ENCODE measurements at places on chromosomes 5 and 9. TPM values are rescaled to one million over a fixed set of nuclear protein-coding genes. Genes with fewer than 3 reads are reported as not detected.

- no peak for DNase-seq
- H3K27me3 ChIP-seq, result no peaks in the 10 kb centered on the region
These were observed 317.2 kb downstream of the DEPDC1B start for GRCh38 chr5:60382716-60383115.

- H3K27me3 ChIP-seq, result no peaks in the 10 kb centered on the region
- H3K4me3 ChIP-seq, result no peak overlapping the region
- H3K27ac ChIP-seq, result no peak overlapping the region
These were observed 81.3 kb upstream of the DPYSL3 start for GRCh38 chr5:147591120-147591519.

ZNF462 gene
- total RNA-seq, result 25.8 TPM

DNA sequence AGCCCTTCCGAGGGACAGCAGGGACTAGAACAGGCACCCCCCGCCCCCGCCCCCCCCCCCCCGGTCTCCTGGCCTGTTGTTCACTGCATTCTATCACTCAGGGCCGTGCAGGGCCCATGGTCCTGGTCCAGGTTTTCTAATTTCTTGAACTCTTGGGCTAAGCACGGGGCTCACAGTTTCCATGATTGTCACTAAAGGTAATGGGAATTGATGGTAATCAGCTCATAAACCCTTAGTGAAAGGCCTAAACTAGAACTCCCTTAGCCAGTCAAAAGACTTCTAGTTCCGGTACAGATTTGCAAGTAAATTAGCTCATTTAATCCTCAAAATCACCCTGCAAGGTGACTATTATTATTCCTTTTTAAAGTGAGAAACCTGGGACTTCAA lies 14.7 kb upstream of the PWWP2A start:
- H3K27me3 ChIP-seq, result no peaks in the 10 kb centered on the region
- no peaks in the 10 kb centered on the region for H3K36me3 ChIP-seq
- no peak overlapping the region for H3K27ac ChIP-seq
- H3K4me1 ChIP-seq, result peaks cover 10% of the 10 kb centered on the region
- no peak overlapping the region for H3K4me3 ChIP-seq

OBP2B gene
- total RNA-seq, result not detected

- no peak overlapping the region for H3K27ac ChIP-seq
- H3K4me3 ChIP-seq, result no peak overlapping the region
- DNase-seq, result no peak
- H3K27me3 ChIP-seq, result no peaks in the 10 kb centered on the region
These were observed 82.6 kb downstream of the ADRB2 start for GRCh38 chr5:148909040-148909439.

- DNase-seq, result no peak
- peak within 1 kb of the TSS; percentile 72 for H3K4me3 ChIP-seq
- H3K27ac ChIP-seq, result peak within 1 kb of the TSS; percentile 68
- peaks cover 4% of the 10 kb centered on the region for H3K27me3 ChIP-seq
These were observed at the start of gene SPACA9 for GRCh38 chr9:132878695-132879456. TSS of gene SPACA9 (plus strand) at chr9:132878898. CDS start at chr9:132883948, 5,050 bp downstream.

DNA sequence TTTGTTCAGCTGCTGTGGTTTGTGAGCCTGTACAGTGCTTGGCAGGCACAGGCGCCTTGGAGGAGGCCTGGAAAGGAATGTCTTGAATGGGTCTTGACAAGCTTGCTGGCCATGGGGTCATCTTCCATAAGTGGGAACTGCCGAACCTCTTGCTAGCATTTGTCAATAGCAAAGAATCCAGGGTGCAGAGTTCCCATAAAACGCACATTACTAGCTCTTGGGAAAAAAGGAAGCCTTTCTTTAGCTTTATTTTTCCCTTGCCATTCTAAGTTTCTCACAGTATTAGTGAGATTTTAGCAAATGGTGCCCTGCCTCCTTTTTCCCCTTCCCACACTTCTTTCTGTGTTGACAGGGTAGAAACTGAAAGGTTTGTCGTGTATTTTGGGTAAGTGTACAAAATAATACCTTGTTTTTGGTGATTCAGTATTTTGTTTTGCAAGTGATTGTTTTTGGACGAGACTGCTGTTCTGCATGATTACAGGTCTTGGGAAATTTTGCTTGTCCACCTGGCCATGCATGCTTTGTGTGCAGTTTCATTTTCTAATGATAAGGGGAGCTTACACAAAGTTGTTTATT lies 82.0 kb downstream of the ADGRV1 start:
- H3K27ac ChIP-seq, result no peak overlapping the region
- no peak for DNase-seq
- peaks cover 9% of the 10 kb centered on the region for H3K4me1 ChIP-seq
- no peaks in the 10 kb centered on the region for H3K27me3 ChIP-seq

DNA sequence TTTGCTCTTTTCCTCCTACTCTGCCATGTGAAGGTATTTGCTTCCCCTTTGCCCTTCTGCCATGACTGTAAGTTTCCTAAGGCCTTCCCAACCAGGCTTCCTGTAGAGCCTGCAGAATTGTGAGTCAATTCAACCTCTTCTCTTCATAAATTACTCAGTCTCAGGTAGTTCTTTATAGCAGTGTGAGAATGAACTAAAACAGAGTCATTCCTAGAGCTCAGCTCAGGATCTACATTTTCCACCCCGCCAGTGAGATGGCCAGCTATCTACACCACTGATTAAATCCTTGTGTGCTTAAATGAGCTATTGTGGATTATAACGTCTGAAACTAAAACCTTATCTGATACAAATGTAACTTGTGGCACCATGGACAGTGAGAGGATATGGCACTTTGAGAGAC lies 55.0 kb downstream of the FRMD3 start:
- no peaks in the 10 kb centered on the region for H3K27me3 ChIP-seq
- H3K4me3 ChIP-seq, result no peak overlapping the region
- H3K27ac ChIP-seq, result peak overlapping the region; percentile 3

DNA sequence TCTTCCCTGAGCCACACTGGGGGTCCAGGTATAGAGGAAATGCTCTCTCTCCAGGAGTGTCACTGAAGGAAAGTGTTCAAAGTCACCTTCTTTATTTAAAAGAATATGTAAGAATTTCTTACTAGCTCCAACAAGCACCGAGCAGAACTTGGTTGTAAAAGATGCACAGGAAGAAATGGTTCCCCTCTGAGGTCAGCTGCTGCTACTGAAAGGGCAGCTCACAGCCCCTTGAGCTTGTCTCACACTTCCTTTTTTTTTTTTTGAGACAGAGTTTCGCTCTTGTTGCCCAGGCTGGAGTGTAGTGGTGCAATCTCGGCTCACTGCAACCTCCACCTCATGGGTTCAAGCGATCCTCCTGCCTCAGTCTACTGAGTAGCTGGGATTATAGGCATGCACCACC lies 77.2 kb downstream of the PRRT1B start:
- H3K4me3 ChIP-seq, result no peak overlapping the region
- peaks cover 17% of the 10 kb centered on the region for H3K4me1 ChIP-seq
- no peak for DNase-seq
- no peak overlapping the region for H3K27ac ChIP-seq
- no peaks in the 10 kb centered on the region for H3K27me3 ChIP-seq

DRD1 gene
- 0.35 TPM for total RNA-seq

DNA sequence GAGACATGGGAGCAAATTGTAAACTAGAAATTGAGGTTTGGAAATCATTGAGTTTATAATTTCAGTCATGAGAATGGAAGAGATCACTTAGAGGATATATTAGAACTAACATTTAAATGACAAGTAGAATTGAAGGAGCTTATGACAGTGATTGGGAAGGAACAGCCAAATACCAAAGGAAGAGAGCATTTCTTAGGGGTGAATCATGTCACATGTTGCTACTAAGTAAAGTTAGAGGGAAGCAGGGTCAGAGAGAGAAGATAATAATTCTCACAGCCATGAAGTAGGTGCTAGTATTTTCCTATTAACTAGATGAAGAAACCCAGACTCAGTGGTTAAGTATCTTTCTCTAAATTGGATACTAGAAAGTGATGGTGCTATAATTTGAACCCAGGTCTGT lies 59.3 kb downstream of the COMMD10 start:
- no peak overlapping the region for H3K4me3 ChIP-seq
- DNase-seq, result no peak
- no peaks in the 10 kb centered on the region for H3K4me1 ChIP-seq
- H3K36me3 ChIP-seq, result no peaks in the 10 kb centered on the region
- no peaks in the 10 kb centered on the region for H3K27me3 ChIP-seq

DNA sequence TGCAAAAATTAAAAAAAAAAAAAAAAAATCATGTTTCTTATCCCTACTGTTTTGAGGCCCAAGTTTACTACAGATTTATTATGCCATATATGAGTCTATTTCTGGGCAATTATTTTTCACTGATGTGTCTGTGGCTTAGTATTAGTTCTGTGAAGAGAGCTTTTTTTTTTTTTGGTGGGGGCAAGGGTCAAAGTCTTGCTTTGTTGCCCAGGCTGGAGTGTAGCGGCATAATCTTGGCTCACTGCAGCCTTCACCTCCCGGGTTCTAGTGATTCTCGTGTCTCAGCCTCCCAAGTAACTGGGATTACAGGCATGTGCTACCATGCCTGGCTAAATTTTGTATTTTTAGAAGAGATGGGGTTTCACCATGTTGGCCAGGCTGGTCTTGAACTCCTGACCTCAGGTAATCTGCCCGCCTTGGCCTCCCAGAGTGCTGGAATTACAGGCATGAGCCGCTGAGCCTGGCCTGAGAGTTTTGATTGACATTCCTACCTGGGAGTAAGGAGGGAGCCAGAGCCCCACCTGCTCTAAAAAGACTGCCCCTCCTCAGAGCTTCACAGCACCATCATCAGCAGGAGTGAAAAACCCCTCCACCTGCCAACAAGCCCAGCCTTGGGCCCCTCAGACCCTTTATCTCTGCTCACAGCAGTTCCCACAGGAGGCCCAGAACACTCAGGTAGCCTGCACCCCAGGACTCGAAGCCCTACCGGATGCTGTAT lies 36.1 kb upstream of the JADE2 start:
- H3K27me3 ChIP-seq, result no peaks in the 10 kb centered on the region
- no peak overlapping the region for H3K4me3 ChIP-seq
- peak; percentile 33 for DNase-seq
- no peaks in the 10 kb centered on the region for H3K4me1 ChIP-seq
- H3K27ac ChIP-seq, result no peak overlapping the region

GRCh38 chr9:68825762-68826472 lies 120.9 kb downstream of the PIP5K1B start:
- DNase-seq, result no peak
- no peaks in the 10 kb centered on the region for H3K4me1 ChIP-seq
- H3K4me3 ChIP-seq, result no peak overlapping the region
- no peaks in the 10 kb centered on the region for H3K36me3 ChIP-seq
- H3K27me3 ChIP-seq, result no peaks in the 10 kb centered on the region

DNA sequence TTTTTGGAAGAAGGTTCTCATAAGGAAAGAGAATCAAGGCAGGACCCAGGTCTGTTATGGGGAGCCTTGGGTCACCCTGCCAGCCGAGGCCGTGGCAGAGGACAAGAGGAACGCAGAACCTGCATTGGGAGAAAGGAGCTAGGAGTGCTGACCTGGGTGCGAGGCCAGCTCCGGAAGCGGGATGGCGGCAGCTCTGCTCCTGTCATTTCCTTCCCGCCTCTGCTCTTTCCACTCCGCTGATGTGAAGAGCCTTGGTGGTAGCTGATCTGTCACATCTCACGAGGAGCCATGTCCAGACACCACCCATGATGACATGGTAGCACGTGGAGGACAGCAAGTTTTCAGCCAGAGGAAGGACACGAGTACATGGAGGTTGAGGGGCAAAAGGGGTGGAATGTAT lies 109.5 kb upstream of the COL5A1 start:
- peaks cover 4% of the 10 kb centered on the region for H3K36me3 ChIP-seq
- H3K4me3 ChIP-seq, result no peak overlapping the region
- H3K4me1 ChIP-seq, result peaks cover 31% of the 10 kb centered on the region
- H3K27ac ChIP-seq, result no peak overlapping the region
- no peaks in the 10 kb centered on the region for H3K27me3 ChIP-seq

CCL28 gene
- total RNA-seq, result 0.10 TPM

PLPP7 gene
- total RNA-seq, result 1.1 TPM

GRCh38 chr9:14985419-14985818 lies 75.2 kb upstream of the FREM1 start:
- H3K4me1 ChIP-seq, result no peaks in the 10 kb centered on the region
- no peaks in the 10 kb centered on the region for H3K27me3 ChIP-seq
- H3K36me3 ChIP-seq, result no peaks in the 10 kb centered on the region
- no peak overlapping the region for H3K27ac ChIP-seq

- H3K4me1 ChIP-seq, result peaks cover 45% of the 10 kb centered on the region
- H3K4me3 ChIP-seq, result peak within 1 kb of the TSS; percentile 85
- H3K27me3 ChIP-seq, result no peaks in the 10 kb centered on the region
- peak; percentile 94 for DNase-seq
- peak within 1 kb of the TSS; percentile 95 for H3K27ac ChIP-seq
- H3K36me3 ChIP-seq, result peaks cover 2% of the 10 kb centered on the region
These were observed at the start of gene TJP2 for GRCh38 chr9:69173891-69174615. TSS of gene TJP2 (plus strand) at chr9:69174277. CDS start at chr9:69174373, 96 bp downstream.

- DNase-seq, result no peak
- no peaks in the 10 kb centered on the region for H3K36me3 ChIP-seq
- H3K27ac ChIP-seq, result no peak overlapping the region
- H3K27me3 ChIP-seq, result no peaks in the 10 kb centered on the region
- H3K4me3 ChIP-seq, result no peak overlapping the region
These were observed 295.2 kb downstream of the BRINP1 start for GRCh38 chr9:119074017-119074416.

DNA sequence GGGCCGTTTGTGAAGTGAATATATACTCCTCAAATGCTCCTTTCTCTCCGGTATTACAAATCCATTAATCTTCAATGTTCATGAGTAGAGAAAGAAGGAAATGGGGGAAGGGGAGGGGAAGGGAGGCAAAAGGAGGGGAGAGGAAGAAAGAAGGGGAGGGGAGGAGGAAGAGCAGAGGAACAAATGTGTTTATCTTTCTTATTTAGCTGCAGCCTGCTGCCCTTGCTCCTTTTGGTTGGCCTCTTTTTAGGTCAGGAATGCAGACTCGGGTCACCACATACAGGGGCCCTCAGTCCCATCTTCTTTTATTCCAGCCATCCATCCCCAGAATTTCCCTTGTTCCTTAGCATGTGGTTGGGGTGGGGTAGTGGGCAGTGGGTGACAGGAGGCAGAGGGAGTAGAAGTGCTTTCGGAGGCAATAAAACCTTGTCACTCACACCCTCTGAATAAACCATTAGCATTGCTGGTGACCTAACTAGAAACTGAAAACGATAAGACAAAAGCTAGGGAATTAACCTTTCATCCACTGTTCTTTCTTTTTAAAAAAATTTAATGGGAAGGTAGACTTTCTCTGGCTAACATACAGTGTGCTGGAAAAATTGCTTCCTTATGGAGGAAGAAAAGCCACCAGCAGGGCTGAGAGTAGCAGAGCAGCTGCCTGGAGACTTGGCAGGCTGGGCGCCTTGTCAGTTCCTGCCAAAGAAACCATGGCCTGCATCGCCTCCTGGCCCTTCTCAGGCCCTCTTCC lies 16.8 kb upstream of the PRLR start:
- no peaks in the 10 kb centered on the region for H3K36me3 ChIP-seq
- peaks cover 19% of the 10 kb centered on the region for H3K4me1 ChIP-seq
- peaks cover 18% of the 10 kb centered on the region for H3K27me3 ChIP-seq
- no peak for DNase-seq
- H3K27ac ChIP-seq, result no peak overlapping the region

- DNase-seq, result no peak
- no peak overlapping the region for H3K27ac ChIP-seq
- H3K36me3 ChIP-seq, result peaks cover 8% of the 10 kb centered on the region
- no peak overlapping the region for H3K4me3 ChIP-seq
- no peaks in the 10 kb centered on the region for H3K4me1 ChIP-seq
These were observed 682.0 kb downstream of the MTRR start for GRCh38 chr5:8550921-8551320.

ARL14EPL gene
- not detected for total RNA-seq
